ENCODE measurements at places on chromosomes 1 and 21.

- peak; percentile 78 for DNase-seq
Measured at GRCh38 chr1:177984136-177984525, 14.3 kb upstream of the SEC16B start.

GRCh38 chr21:38081708-38082107 lies 165.5 kb upstream of the KCNJ6 start:
- DNase-seq, result no peak

GRCh38 chr21:18840239-18840638 lies 436.7 kb upstream of the TMPRSS15 start:
- peak; percentile 10 for DNase-seq

DNA sequence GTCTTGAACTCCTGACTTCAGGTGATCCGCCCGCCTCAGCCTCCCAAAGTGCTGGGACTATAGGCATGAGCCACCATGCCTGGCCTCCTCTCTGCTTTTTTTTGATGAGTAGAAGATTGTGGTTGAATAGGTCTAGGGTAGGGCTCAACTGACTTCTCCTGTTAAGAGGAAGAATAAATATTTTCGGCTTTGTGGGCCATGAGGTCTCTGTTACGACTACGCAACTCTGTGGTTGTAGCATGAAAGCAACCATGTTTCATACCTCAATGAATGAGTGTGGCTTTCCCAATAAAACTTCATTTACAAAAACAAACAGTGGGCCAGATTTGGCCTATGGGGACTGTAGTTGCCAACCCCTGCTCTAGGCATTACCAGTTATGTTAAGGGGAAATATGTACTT lies 67.8 kb downstream of the NID1 start:
- no peak for DNase-seq

DNA sequence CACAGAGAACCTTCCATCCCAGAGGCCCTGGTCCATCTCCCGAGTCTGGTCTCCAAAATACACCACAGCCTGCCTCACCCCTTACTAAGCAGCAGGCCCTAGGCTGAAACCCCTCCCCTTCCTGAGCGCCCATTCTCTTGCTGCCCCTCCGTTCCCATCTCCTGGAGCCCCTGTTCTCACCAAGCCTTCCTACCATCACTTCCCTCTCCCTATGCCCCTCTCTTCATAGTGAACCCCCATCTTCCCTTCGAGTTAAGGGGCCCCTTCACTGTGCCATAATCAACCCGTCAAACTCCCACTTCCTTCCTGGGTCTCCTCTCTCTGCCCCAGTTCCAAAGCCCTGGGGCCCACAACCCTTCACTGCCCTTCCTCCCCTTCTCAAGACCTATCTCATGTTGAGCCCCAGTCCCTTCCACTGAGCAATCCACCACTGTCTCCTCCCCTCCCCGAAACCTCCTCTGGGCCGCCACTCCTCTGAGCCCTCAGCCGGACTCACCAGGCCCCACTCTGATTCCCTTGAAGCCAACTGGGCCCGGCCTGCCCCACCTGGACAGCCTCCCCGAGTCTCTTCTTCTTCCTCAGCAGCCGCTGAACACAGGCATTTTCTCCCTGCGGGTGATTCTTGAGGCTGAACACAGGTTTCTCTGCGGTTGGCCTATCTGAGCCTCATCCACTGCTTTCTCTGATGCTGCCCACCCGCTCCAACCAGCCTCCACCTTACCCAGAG lies 42.2 kb upstream of the WASF2 start:
- DNase-seq, result no peak

GRCh38 chr1:205662791-205663190 lies 17.5 kb downstream of the SLC45A3 start:
- no peak for DNase-seq

- no peak for DNase-seq
Measured at GRCh38 chr21:35291973-35292627, 243.0 kb upstream of the RUNX1 start.

DNA sequence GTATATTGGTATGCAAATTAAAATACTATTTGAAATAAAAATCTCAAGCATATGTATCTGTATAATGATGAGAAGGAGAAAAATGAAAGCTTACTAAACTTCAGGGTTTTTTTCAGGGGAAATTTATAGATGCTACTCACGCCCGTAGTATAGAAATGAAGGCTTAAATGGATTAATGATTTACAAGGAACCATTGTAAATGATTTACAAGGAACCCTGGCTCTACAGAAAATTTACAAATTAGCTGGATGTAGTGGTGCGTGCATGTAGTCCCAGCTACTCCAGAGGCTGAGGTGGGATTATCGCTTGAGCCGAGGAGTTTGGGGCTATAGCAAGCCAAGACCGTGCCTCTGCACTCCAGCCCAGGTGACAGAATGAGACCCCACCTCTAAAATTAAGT lies 150.5 kb downstream of the PCBP3 start:
- DNase-seq, result no peak

- DNase-seq, result no peak
Measured at GRCh38 chr1:64095832-64096231, 107.6 kb upstream of the UBE2U start.

- no peak for DNase-seq
Measured at GRCh38 chr1:207402744-207403143, 51.4 kb upstream of the CR2 start.

DNA sequence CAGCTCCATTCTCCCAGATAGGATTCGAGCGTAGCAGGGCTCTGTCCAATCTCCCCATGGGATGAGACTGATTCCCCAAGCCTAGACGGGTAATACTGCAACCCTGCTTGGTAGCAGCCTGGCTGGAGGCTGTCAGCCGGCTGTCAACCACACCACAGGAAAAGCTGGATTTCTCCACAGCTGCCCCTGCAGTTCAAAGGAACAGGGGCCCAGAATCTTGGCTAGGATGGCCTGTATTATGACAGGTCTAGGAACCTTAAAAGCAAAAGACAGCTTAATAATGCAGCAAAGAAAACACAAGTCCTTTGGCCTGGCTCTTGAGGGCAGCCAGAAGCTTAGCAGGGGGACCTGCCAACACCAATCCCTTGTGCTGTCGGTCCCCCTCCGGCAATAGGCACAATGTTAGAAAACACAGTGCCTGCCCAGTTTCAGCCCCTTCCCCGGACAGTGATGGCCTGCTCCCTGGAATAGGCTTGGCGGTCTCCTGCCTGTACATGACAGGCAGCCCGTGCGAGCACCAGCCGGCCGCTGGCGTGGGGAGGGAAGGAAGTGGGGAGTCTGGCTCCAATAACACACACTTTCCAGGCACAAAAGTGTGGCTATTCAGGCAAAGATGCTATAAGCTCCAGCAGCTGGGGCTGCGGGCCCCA lies 90.5 kb downstream of the TRABD2B start:
- DNase-seq, result peak; percentile 34
